ENCODE measurements at places on chromosomes 11 and 22.

GRCh38 chr11:123125169-123125568, 63.2 kb upstream of the HSPA8 start:
- DNase-seq: no peak

GRCh38 chr22:22787786-22788459, 99.7 kb upstream of the IGLL5 start:
- peak; percentile 63 for DNase-seq

GRCh38 chr11:14342906-14343305, 16.1 kb downstream of the RRAS2 start:
- DNase-seq: no peak

GRCh38 chr22:20966883-20967696, at the start of gene AIFM3:
AIFM3 (plus strand) TSS chr22:20967255; CDS start chr22:20967945, 690 bp downstream.
- no peak for DNase-seq

GRCh38 chr11:86980086-86980796, 25.0 kb upstream of the FZD4 start:
- no peak for DNase-seq

DNA sequence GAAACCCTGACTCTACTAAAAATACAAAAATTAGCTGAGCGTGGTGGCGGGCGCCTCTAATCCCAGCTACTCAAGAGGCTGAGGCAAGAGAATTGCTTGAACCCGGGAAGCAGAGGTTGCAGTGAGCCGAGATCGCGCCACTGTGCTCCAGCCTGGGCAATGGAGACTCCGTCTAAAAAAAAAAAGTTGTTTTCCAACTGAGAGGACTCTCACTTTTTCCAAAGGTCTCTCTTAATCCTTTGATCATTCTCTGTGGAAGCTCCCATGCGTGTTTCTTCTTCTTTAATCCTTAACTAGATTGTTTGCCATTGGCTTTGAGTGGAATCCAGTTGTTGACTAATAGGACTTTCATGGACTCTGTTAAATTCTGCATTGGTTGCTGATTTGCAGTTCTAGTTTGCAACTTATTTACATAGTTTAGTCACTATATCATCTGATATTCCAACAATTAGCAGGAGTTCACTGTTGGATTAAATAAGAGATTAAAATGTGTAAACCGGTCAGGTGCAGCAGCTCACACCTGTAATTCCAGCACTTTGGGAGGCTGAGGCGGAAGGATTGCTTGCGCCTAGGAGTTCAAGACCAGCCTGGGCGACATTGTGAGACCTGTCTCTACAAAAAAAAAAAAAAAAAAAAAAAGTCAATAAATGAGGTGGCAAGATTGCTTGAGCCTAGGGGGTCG, 79.7 kb downstream of the C22orf31 start:
- no peak for DNase-seq

- DNase-seq: no peak
Measured at GRCh38 chr11:95154514-95154913, 64.9 kb downstream of the ENDOD1 start.

DNA sequence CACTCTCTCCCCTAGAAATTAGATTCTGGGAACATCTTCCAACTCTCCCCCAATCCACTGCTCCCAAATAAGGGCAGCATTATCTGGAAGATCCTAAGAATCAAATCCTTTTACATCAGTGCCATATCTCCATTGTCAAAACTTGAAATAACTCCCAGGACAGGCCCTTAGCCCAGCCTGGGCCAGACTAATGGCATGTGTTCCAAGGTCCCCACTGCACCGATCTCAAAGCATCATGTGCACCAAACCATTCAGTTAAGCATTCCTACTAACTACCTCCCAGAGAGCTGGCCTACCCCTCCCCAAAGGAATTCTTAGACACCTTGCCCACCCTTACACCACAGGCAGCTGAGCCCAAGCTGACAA, 44.2 kb upstream of the POU2AF1 start:
- DNase-seq: no peak

DNA sequence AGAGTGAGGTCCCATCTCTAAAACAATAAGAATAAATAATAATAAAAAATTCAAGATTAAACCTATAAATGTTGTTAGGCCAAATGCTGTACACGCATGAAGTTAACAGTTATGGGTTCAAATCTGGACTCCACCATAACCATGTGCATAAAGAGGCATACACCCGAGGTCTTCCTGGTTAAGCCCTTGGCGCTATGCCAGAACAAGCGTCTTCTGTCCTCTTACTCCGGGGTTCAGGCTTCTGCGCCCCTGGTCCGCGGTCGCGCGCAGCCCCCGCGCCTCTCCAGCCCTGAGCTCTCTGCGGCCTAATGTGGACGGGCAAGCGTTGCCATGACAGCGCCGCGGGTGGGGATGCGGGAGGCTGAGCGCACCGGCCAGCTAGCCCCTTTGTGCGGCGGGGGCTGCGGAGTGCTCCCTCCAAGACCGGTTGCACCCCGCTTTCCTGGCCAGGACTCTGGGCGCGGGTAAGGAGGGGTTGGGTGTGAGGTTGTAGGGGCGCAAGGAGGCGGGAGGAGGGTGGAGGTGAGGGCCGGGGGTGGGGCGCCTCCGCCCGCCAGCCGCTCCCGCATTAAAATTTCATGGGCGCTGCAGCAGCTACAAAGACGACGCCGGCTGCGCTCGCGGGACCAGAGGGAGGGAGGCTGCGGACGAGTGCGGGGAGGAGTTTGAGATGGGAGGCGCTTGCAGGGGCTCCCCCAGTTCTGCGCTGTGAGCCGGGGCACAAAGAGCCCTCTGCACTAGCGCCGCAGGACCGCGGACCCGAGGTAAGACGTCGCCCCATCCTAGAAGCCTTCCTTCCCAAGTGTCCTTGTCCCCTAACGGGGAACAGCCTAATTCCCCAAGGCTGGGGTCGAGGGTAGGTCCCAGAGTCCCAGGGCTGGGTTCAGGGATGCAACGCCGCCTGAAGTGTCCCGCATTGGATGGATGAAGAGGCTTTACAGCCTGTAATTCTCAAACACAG, at the start of gene MIAT:
Gene MIAT (plus strand): TSS at position 698 of the 961 bp plus-strand sequence.
- peak; percentile 72 for DNase-seq

GRCh38 chr11:103906291-103906867, 130.1 kb upstream of the DDI1 start:
- DNase-seq: no peak

- DNase-seq: no peak
Measured at GRCh38 chr11:106378513-106379179, 301.2 kb downstream of the AASDHPPT start.

GRCh38 chr11:103737747-103738146, 298.7 kb upstream of the DDI1 start:
- DNase-seq: no peak

GRCh38 chr11:20064961-20065405, 95.3 kb downstream of the DBX1 start:
- no peak for DNase-seq

DNA sequence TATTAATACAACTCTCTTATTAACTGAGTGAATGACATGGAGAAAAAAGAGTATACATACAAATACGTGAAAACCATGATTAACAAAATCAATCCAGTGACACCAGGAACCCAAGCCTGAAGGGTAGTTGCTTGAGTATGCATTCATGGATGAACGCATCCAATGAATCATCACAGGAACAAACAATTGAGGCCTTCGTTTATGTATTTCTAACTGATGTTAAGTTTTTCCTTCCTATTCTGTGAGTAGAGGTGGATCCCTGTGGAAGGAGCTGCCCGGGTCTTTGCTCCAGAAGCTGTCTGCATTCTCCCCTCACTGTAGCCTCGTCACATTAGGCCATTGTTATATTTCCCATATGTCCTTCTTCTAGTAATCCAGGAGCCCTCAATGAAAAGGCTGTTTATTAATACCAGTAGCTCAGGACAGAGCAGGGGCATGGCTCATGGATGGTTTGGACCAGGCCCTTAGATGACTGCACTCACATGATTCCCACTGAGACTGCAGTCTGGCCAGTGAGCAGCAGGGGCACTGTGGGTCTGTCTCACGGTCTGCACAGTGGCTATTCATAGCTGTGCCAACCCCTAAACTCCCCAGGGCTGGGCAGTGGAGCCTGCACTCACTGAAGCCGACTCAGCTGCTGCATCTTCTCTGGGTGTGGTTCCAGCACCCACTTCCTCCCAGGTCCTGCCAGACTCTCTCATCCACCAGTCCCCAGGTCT, 128.1 kb upstream of the TOP3B start:
- peak; percentile 12 for DNase-seq

DNA sequence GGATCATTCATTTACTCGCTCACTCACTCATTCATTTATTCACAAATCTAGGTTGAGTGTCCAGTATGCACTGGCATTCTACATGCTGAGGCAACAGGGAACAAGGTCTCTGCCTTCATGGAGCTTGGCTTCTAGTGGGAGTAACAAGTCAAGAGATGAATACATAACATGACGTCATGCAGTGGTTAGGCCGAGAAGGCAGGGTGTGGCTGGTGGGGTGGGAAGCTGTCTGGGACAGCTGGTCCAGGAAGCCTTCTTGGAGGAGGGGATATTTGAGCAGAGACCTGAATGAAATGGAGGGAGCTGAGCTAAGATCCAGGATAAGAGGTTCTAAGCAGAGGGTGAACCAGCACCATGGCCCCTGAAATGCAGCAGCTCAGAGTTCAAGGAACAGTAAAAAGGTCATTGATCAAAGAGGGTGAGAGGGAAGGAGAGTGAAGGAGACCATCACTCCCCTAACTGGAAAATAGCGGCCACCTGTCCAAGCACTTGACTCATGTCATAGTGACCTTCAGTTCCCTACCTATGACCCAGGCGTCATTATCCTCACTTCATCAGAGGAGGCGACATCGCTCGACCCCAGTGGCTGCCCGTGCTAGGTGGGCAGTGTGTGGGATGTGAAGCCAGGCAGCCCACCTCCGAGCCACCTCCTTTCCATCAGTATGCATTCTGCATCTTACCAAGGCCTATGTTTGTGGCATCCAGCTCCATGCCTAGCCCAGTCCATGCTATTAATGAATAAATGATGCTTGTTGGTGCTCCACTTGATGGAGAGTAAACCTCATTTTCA, 105.0 kb downstream of the TSPAN18 start:
- DNase-seq: no peak

- DNase-seq: no peak
Measured at GRCh38 chr11:94675813-94676212, 92.3 kb upstream of the AMOTL1 start.

- DNase-seq: no peak
Measured at GRCh38 chr22:45987136-45987861, 10.3 kb upstream of the WNT7B start.

DNA sequence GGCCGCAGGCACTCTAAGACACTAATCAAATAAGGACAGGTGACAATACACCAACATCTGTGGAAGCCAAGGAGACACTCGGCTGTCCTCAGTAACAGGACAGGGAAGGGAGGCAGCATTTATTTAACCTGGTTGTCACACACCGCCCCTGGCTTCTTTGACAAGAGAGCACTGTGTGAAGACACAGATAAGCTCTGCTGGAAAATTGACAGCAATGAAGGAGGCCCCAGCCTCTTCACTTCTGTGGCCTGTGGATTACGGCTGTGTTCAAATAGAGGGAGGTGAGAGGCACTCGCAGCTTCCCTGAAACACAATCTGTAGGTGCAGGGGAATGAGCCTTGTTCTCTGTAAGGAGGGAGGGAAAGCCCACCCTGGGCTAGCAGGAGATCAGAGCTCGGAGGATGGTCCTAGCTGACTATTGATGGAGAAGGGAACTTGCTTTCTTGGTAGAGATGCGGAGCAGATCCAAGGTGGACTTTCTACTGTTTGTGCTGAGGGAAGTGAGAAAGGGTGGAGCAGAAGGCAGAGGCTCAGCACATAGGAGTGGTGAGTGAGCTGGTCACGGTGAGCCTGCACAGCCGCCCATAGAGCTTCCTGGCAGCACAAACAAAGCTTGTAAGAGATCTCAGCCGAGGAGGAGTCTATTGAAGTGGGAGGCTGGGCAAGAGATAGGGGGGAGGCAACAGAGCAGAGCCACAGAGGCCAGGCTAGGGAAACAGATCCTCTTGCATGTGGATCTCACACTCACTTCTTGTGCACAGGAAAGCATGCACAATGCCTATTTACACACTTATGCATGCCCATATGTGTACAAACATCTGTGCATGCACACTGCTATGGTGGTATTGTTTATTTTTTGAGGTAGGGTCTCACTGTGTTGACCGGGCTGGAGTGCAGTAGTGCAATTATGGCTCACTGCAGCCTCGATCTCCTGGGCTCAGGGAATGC, 114.6 kb upstream of the THY1 start:
- no peak for DNase-seq

DNA sequence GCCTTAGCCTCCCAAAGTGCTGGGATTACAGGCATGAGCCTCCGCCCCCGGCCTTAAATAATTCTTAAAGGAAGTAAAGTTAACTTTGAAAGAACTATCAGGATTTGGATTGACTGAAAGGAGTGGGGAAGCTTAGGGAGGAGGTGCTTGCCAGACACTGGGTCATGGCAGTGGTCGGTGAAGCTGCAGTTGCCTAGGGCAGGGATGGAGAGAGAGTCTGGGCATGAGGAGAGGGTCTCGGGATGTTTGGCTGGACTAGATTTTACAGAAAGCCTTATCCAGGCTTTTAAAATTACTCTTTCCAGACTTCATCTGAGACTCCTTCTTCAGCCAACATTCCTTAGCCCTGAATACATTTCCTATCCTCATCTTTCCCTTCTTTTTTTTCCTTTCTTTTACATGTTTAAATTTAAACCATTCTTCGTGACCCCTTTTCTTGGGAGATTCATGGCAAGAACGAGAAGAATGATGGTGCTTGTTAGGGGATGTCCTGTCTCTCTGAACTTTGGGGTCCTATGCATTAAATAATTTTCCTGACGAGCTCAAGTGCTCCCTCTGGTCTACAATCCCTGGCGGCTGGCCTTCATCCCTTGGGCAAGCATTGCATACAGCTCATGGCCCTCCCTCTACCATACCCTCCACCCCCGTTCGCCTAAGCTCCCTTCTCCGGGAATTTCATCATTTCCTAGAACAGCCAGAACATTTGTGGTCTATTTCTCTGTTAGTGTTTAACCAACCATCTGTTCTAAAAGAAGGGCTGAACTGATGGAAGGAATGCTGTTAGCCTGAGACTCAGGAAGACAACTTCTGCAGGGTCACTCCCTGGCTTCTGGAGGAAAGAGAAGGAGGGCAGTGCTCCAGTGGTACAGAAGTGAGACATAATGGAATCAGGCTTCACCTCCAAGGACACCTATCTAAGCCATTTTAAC, at the start of gene NNMT:
Gene NNMT (plus strand): TSS at position 724 of the 929 bp plus-strand sequence. CDS start 158 bp downstream, at position 882.
- DNase-seq: no peak

DNA sequence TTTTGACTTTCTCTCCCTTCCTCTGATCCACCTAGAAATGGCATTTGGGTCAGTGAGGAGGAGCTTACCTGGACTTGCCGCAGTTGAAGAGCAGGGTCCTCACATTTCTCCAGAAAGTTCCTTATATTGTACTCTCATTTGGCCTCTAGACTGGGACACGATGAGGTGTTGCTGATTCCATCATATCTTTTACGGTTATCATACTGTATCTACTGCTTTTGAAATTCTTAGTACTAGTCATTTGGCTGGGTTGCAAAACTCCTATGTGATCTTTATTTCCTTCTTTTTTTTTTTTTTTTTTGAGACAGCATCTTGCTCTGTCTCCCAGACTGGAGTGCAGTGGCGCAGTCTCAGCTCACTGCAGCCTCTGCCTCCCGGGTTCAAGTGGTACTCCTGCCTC, 58.7 kb upstream of the FAM181B start:
- no peak for DNase-seq

- DNase-seq: no peak
Measured at GRCh38 chr22:20422271-20423007, 15.2 kb downstream of the SCARF2 start.

GRCh38 chr22:22229683-22230420, 14.7 kb upstream of the VPREB1 start:
- DNase-seq: no peak

Measured in NCI-H146 (cell line).